Left renal cortex interstitium (tissue), 4 donors: ENCODE measurements at places on chromosomes 12 and 14. TPM values are rescaled to one million over a fixed set of nuclear protein-coding genes. Genes with fewer than 3 reads are reported as not detected.

The TEAD4 gene
- polyA plus RNA-seq = 20.8 TPM

The TCL1B gene
- 0.41 TPM for polyA plus RNA-seq

The EEF1AKMT3 gene
- 13.5 TPM for polyA plus RNA-seq

The EML1 gene
- polyA plus RNA-seq = 37.5 TPM

The NYNRIN gene
- polyA plus RNA-seq = 53.0 TPM

The ANP32D gene
- polyA plus RNA-seq = 0.30 TPM
